SK-N-MC (cell line): ENCODE measurements at places on chromosomes 7 and 10.

- no peak for DNase-seq
Measured at GRCh38 chr7:150383710-150384397, 4.7 kb downstream of the ZNF775 start.

GRCh38 chr10:89138755-89139490, 68.2 kb downstream of the CH25H start:
- no peak for DNase-seq

GRCh38 chr7:5452937-5453540, 29.4 kb upstream of the TNRC18 start:
- no peak for DNase-seq

- no peak for DNase-seq
Measured at GRCh38 chr10:108582387-108582786, 1340.9 kb downstream of the XPNPEP1 start.

DNA sequence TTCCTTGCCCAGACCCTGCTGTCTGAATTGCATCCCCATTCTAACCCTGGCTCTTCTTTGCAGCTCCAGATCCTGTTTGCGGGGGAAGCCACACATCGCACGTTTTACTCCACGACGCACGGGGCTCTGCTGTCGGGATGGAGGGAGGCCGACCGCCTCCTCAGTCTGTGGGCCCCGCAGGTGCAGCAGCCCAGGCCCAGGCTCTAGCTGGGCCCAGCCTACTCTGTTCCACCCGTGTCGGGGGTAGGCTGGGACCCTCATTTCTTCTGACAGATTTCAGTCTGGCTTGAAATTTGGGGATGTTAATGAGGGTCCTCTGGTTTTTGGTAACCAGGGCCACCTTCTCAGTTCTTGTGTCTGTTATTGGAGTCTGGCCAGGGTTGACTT, 2.7 kb upstream of the MTG1 start:
- DNase-seq, result no peak

GRCh38 chr10:13100349-13101294, 659 bp downstream of the OPTN start:
- no peak for DNase-seq

DNA sequence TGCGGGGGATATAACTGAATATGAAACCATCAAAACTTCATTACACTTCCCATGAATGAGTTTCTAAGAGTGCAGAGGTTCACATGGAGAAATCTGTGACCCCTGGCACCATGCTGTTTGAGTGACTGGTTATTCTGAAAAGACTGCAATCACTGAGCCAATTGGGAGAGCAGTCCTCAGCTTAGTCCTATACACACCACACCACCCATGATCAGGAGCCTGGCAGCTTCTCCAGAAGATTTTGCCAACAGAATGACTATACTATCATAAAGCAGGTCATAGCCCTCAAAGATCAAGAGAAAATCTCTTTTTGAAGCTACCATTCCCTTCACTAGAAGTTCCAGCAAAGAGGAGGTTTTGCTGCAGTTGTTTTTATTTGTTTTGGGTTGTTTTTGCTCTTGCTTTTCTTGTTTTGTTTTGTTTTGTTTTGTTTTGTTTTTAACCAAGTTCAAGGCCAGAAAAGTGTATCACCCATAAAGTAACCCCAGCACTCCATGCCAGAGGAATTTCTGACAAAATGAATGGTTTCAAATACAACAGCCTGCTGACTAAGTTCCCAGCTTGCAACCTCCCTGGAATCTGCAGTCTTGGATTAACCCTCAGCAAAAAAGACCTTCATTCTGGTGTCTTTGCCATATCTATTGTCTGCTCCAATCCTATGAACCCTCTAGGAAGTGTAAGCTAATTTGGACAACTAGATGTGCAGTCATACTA, 19.7 kb upstream of the HGF start:
- no peak for DNase-seq

- no peak for DNase-seq
Measured at GRCh38 chr7:37104822-37105518, 343.7 kb downstream of the ELMO1 start.

DNA sequence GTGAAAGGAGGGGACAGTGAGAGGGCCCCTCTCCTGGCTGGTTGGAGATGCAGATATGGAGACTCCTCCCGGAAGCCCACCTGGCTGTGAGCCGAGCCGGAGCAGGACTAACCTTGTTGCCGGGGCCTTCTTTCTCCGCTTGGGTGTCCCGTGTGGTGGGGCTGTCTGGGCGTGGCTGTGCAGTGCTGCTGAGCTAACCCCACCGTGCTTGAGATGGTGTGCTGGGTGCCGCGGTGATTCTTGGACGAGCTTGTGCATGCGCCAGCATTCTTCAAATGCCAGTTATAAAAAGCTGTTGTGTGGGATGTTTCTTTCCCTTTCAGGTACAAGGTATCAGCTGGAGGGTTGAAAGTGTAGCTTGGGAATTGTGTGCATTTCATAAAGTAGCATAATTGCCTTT, 48.8 kb downstream of the DAGLB start:
- no peak for DNase-seq
